ENCODE measurements at places on chromosomes 13 and 19.

GRCh38 chr13:31351376-31351775, 151.6 kb downstream of the B3GLCT start:
- no peak for DNase-seq

DNA sequence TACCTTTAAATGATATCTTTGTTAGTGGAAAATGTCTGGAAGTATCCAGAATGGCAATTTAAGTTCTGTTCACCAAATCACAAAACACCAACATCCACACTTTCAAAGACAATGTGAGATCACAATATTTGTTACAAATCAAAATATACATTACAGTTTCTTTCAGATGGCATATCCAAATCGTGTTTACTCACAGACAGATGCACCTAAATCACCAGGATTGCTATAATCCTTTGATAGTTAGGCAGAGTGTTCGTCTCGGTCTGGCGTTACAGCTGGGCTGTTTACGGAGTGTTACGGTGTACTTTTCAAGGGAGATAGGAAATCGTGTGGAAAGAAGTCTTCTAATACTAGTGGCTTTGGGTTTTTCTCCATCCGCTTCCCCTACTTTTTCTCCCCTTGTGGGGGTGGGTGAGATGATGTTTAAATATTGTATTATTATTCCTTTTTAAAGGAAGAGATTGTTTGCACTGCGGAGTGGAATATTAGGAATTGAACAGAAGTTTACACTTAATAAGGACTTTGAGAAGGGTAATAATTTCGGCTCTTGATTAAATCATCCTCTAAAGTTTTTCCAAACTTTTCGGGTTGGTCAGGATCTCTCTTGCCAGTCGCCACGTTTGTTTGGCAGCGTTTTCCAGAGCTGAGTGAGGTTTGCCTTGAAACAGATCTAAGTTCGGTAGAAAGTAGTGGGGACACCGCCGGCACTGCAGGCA, 1.8 kb downstream of the MAB21L1 start:
- no peak for DNase-seq

- no peak for DNase-seq
Measured at GRCh38 chr19:32828643-32829344, 40.8 kb downstream of the SLC7A9 start.

DNA sequence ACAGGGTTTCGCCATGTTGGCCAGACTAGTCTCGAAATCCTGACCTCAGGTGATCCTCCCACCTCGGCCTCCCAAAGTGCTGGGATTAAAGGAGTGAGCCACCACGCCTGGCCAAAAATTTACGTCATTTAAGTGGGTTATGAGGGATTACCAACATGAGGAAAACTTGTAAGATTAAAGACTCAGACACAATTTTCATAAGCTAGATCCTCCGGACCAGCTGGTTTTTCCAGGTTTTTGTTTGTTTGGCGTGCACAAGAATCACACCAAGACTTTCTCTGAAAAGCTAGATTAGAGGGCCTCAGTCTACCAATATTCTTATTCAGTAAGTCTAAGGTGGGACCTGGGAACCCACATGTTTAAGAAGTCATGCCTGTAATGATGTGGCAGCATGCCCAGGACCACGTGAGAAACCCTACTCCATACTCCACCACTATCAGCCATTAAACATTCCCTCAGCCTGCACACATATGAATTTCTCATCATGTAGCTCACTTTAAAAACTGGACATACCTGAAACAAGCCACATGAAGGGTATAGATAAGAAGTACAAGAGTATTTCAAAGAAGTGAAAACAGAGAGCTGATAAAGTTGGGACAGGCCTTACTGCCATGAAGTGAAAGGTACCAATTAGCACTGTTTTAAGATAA, 25.7 kb downstream of the DIAPH3 start:
- DNase-seq = no peak

- no peak for DNase-seq
Measured at GRCh38 chr19:37957176-37957575, 50.2 kb downstream of the SIPA1L3 start.

DNA sequence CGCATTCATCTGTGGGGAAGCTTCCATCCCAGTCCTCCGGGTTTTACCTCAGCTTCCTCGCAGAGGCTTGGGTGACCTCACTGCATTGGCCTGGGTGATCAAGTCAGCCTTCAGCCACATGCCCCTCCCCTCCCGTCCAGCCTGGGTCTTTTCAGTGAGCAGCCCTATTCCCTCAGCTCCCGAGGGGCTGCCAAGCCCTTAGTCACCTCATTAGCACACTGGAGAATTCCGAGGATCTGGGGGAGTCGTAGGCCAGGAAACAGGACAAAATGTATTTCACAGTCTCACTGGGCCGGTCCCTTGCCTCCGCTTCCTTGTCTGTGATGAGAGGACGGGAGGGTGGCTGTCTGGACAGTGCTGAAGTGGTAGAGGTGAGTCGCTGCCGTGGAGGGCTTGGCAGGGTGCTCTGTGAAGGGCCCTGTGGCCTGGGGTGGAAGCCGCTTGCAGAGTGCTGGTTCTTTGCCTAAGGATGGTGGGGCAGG, 19.9 kb downstream of the KDM4B start:
- peak; percentile 32 for DNase-seq

- no peak for DNase-seq
Measured at GRCh38 chr13:31843044-31843443, 103.7 kb downstream of the RXFP2 start.

DNA sequence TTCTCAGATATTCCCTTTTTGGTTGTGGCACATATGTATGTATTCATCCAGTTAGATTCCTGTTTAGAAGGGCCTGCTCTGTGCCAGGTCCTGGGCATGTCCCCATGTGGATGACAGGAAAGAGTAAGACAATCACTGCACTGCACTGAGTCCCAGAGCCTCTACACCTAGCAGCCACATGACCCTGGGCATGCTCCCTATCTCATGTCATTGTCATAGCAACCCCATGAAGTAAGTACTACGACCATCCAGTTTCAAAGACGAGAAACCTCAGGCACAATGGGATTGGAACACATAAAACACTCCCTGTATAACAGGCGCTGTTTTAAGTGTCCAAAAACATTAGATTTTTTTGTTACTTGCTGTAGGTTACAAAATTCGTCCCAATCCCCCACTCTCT, 594.4 kb downstream of the UQCRFS1 start:
- no peak for DNase-seq

DNA sequence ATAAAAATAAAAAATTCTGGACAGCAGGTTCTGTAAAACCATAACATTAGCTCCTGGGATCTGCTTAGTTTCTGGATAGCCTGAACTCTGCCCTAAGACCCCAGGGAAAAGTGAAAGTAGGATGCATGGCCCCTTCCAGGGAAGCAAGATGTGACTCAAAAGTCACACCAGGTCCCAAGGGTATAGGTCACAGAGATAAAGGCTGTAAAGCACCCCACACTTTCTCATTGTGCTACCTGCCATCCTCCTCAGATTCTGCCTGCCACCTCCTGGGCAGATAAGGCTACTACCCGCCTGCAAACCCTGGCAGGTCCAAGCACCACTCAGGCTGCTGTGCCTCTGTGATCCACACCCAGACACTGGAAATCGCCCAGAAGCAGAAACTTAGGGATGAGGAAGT, 20.6 kb downstream of the FFAR2 start:
- no peak for DNase-seq

DNA sequence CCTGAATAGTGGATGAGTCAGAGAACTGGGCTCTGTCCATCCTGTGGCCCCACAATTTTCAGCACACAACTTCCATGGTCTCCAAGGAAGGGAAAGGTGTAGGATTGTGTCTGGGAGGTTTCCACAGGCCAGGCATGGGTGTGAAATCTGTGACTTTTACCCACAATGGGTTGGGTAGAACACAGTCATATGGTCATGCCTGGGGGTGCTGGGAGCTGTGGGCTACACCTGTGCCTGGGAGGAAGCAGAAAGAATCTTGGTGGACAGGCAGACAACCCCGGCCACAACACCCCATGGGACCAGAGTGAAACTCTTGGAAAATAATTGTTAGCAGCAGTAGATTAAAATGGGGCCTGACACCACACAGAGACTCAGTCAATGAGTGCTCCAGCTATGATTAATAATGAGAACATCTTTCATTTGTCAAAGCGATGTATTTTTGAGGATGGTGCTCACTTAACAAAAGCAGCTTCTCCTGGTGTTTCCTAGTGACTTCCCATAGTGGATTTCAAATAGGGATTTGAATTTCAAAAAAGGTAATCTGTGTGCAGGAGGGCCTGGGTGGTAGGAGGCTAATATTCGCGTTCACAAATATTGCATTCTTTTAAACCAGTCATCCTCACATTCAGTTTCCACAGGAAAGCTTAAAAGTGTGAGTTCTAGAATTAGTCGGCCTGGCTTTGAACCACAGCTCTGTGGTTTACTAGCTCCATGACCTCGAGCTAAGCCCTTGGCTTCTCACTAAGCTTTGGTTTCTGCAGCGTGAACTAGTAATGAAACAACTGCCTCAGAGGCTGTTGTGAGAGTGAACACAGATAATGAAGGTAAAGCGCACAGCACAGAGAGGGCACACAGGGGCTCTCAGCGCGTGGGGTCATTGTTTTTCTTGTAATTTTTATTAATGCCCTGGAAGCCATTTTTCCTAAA, 89.3 kb upstream of the UQCRFS1 start:
- no peak for DNase-seq

DNA sequence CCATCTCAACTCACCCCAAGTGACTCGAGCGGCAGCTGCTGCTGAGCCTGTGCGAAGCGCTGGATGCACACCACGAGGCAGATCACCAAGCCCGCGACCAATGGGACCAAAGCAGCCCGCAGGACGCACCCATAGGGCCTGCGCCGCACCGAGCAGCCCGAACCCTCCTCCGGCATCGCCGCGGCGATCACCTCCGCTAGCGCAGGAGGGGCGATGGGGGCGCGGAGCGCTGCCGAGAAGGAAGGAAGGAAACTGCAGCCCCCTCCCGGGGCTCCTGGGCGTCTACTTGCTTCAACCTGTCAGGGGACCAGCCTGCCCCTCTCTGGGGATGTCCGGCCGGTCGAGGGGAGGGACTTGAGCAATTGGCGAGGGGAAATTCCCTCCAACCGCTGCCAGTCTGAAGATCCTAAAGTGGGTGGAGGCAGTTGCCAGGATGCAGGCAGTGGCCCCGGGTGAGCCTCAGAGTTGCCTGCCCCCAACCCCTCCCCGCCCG, at the start of gene CD70:
CD70 (minus strand) TSS at position 324 of the 493 bp plus-strand sequence; CDS start at position 176, 148 bp downstream.
- no peak for DNase-seq

- no peak for DNase-seq
Measured at GRCh38 chr13:99289271-99289670, 17.9 kb downstream of the GPR183 start.

GRCh38 chr19:37874784-37875183, 31.6 kb downstream of the WDR87 start:
- DNase-seq = no peak

DNA sequence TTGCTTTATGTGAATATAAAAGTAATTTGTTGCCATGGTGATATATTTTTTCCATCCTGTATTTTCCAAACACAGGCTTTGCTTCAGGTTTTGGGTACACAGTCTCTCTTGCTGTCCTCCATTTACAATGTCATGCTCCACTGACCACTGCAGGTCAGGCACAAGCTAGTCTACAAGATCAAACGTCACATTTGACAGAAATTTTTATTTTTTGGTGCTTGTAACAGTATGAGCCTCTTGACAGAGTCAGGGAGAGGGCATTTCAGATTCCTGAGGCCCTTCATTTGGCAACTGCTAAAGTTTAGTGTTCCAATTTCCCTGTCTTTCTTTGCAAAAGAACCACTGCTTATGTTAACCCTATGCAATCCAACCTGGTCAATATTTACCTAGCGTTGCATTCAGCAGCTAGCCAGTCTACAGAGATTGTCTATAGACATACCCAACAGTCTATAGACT, 175.0 kb downstream of the RFC3 start:
- DNase-seq = no peak

- no peak for DNase-seq
Measured at GRCh38 chr19:45385392-45386221, 15.2 kb upstream of the ERCC2 start.

All from fibroblast of skin of left quadriceps (primary cell).